ENCODE measurements at places on chromosomes 13 and 19. TPM values are rescaled to one million over a fixed set of nuclear protein-coding genes. Genes with fewer than 3 reads are reported as not detected.

GRCh38 chr13:101691341-101691860 lies 238.9 kb downstream of the ITGBL1 start:
- no peak for DNase-seq

DNA sequence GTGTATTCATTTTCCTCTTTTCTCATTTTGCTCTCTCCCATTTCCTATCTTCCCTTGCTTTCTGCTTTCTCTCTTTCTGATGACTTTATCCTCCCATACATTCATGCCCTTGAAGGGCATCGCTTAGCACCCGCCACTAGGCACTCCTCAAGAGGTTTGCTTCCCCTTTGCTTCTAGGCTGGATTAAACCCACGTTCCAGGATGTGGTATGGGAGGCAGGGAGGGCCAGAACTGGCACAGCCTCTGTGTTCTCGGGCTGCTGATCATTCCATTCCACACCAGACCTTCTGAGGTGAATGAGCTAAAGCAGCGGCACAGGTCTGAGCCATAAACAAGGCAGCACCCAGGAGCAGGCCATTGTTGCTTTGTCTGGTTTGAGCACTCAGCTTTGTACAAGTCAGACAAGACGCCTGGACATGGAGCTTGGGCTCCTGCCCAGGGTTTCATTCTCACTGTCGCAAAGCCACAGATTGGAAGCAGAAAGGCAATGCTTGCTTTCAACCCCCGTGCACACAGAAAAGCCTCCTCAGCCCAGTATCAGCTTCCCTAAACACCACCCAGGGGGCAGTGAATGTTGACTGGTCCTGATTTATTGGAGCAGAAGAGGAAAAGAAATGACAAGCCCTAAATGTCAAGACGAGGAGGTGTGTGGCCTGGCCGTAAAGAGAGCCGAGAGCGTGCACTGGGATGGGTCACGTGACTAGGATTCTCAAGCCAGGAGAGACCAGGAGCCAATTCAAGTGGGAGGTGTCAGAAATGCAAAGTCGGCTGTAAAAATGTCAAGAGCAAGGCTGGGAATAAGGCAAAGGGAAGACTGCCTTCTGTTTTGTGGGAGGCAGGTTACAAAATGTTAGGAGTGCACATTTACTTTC lies 218.0 kb upstream of the SERP2 start:
- peak; percentile 70 for DNase-seq

DNA sequence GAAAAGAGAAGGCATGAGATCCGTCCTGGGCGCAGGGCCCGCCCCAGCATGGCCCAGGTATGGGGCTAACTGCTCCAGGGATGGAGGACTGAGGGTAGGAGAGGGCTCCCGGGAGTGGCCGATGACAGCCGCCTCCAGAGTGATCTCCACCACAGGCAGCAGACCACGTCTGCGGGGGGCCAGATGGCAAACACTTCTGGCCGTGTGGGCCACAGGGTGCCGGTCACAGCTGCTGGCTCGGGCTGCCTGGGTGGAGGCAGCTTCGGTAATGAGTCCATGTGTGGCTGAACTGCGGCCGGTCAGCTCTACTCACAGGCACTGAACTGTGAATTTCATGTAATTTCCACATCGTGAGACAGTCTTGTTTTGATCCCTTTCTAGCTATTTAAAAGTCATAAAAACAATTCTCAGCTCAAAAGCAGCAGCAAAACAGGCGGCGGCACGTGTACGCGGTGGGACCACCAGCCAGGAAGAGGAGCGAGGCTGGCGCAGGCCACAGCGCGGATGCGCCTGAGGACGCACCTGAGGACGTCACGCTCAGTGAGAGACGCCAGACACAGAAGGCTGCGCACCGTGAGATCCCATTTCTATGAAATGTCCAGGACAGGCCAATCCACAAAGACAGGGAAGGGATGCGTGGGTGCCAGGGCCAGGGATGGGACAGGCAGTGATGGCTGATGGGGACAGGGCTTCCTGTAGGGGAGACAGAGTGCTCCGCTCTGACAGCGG lies 4.0 kb downstream of the LSM7 start:
- peak; percentile 71 for DNase-seq

Gene MIDN
- 61.0 TPM for total RNA-seq

Gene SBSN
- total RNA-seq: not detected

GRCh38 chr19:10353793-10354391 lies 14.5 kb upstream of the ICAM3 start:
- DNase-seq: peak; percentile 86

DNA sequence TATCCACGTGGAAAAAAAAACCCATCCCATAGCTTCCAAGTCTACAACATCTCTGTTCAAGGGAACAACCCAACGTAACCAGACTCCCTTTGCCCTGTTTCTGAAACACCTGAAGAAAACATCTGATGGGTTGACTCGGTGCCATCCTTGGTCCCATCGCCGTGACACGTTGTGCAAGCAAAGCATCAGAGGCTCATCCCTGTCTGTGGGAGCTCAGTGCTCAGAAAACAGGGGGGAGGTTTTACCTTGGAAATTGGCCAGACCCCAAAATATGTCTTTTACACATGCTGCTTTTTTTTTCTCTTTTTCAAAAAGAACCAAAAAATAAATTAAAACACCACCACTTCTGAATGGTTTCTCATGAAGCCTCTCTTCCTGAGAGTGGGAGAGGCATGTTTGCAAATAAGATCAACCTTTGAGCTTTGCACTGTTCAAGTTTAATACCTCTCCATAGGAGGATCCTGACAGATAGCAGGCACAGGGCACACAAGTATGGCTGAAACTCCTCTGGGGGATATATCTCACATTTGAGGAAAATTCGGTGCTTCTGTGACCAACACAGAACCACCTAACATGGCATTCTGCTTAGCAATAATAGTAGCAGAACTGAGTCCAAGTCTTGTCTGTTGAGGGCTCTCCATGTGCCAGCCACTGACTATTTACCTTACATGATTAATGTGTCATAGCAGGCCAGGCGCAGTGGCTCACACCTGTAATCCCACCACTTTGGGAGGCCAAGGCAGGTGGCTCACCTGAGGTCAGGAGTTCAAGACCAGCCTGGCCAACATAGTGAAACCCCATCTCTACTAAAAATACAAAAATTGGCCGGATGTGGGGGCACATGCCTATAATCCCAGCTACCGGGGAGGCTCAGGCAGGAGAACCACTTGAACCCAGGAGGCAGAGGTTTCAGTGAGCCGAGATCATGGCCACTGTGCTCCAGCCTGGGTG lies 7.0 kb upstream of the PVR start:
- DNase-seq: no peak

DNA sequence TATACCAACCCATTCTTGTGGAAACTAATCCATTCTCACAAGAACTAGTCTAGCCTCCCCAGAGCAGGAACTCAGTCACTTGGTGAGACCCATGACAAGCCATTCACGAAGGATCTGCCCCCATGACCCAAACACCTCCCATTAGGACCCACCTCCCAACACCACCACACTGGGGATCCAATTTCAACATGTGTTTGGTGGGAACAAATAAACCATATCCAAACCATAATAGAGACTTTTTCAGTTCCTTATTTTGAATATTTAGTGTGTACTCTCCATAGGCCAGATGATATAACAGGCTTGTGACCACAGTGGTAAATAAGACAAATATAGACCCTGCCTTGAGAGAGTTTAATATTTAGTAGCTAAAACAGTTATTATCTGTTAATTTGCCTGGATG lies 227.5 kb upstream of the SERP2 start:
- DNase-seq: no peak

GRCh38 chr13:103517066-103517767 lies 451.0 kb upstream of the SLC10A2 start:
- DNase-seq: no peak

DNA sequence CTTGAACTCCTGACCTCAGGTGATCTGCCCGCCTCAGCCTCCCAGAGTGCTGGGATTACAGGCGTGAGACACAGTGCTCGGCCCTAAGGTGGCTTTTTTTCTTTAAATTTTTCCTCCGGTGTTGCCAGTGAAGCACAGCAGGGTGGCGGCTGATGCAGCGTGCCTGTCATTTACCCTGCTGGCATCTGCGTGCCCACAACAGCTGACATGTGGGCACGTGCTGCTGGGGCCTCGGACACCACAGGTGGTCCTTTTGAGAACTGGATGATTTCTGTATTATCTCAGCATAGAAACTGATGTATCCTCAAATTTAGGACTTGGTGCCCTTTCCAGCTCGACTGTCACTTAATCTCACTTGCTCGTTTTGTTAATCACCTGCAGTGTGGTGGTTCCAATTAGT lies 31.2 kb upstream of the TEX29 start:
- DNase-seq: no peak

- no peak for DNase-seq
These were observed 140.9 kb downstream of the KCNRG start for GRCh38 chr13:50156140-50156539.

Gene ZNF738
- total RNA-seq: 8.9 TPM

- peak; percentile 77 for DNase-seq
These were observed 306 bp downstream of the SUGT1 start for GRCh38 chr13:52652980-52653303.

Gene UBE2L5
- total RNA-seq: not detected

Gene URAD
- total RNA-seq: not detected

DNA sequence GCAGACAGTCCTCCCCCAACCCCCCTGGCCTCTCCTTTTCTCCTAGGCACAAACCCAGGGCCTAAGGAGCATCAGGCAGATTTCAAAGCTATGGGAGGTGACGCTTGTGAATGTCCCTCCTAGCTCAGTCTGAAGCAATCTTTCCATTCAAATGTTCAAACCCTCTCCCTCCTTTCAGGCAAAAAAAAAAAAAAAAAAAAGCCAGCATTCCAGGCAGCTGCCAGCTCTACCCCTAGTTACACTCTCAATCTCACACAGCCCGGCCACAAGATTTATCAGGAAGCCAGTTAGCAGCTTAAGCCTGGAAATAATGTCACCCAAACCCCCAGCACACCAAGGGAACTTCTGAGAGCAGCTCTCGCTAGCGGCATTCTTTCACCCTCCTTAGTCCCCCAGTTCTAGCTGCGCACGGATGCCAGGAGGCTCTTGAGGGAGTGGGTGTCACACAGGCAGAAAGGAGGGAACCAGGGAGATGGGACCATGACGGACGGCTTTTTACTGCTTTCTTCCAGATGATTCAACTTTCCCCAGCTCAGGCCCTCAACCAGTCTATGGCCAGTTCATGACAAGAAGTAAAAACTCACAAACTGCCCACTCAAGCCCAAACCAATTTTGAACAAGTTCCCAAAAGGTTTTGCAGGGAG lies 6.3 kb downstream of the SH3GL1 start:
- DNase-seq: no peak

Data from upper lobe of left lung (tissue), 6 donors.